Subcutaneous preadipocyte (primary cell): ENCODE measurements at places on chromosomes 5 and 9. TPM values are rescaled to one million over a fixed set of nuclear protein-coding genes. Genes with fewer than 3 reads are reported as not detected.

The NR4A3 gene
- total RNA-seq: 0.20 and 0.37 TPM in 2 replicates

The C5orf58 gene
- total RNA-seq: not detected in 2 replicates

The CDX1 gene
- not detected in 2 replicates for total RNA-seq

The OR1L8 gene
- total RNA-seq: not detected in 2 replicates

The NMUR2 gene
- not detected in 2 replicates for total RNA-seq

The SPATA31D4 gene
- not detected in 2 replicates for total RNA-seq

The PCDHA11 gene
- total RNA-seq: under 0.01 TPM in 1 of 2 replicates, not detected in the other

The GPR150 gene
- total RNA-seq: 0.20 and 0.37 TPM in 2 replicates

The TRIM7 gene
- total RNA-seq: 10.3 and 13.5 TPM in 2 replicates

The PCDHB14 gene
- under 0.01 and 0.20 TPM in 2 replicates for total RNA-seq

The SPINK5 gene
- total RNA-seq: not detected in 2 replicates

The ECM2 gene
- total RNA-seq: 2.0 and 3.3 TPM in 2 replicates

The PHYHD1 gene
- 3.3 and 11.4 TPM in 2 replicates for total RNA-seq

The LEAP2 gene
- 0.37 and 0.59 TPM in 2 replicates for total RNA-seq

The ANKDD1B gene
- total RNA-seq: 0.20 and 0.37 TPM in 2 replicates

The OR1Q1 gene
- not detected in 2 replicates for total RNA-seq

The PSAT1 gene
- 42.0 and 49.2 TPM in 2 replicates for total RNA-seq

The CATSPER3 gene
- total RNA-seq: under 0.01 TPM in 1 of 2 replicates, not detected in the other

The SHISAL2B gene
- not detected in 2 replicates for total RNA-seq

The CDKN2B-AS1 gene
- 8.8 and 11.7 TPM in 2 replicates for total RNA-seq

The FSTL4 gene
- not detected in 2 replicates for total RNA-seq

The MSX2 gene
- 4.5 and 5.1 TPM in 2 replicates for total RNA-seq

The PCA3 gene
- total RNA-seq: under 0.01 TPM in 2 replicates

The GDNF gene
- total RNA-seq: 0.37 and 0.39 TPM in 2 replicates

The PTBP3 gene
- total RNA-seq: 18.4 and 28.3 TPM in 2 replicates

The GABBR2 gene
- under 0.01 and 0.37 TPM in 2 replicates for total RNA-seq

The LECT2 gene
- total RNA-seq: not detected in 2 replicates

The OLFM1 gene
- 6.5 and 10.7 TPM in 2 replicates for total RNA-seq

The GOLM1 gene
- 37.1 and 38.1 TPM in 2 replicates for total RNA-seq
